A549 treated with Mapracorat at 1 μM for 4 hours (cell line): ENCODE measurements at places on chromosomes 1 and 21. TPM values are rescaled to one million over a fixed set of nuclear protein-coding genes. Genes with fewer than 3 reads are reported as not detected.

Gene FNDC5
- 0.17 to 0.80 TPM (median 0.30 TPM) in 5 replicates for total RNA-seq

Gene HHAT
- total RNA-seq, result 1.3 to 2.1 TPM (median 1.7 TPM) in 5 replicates

Gene TMEM81
- total RNA-seq, result 1.3 to 3.0 TPM (median 2.1 TPM) in 5 replicates

Gene MROH9
- total RNA-seq, result not detected in 5 replicates

Gene ETV3L
- not detected in 5 replicates for total RNA-seq

Gene UMODL1
- not detected in 5 replicates for total RNA-seq
